ENCODE measurements at places on chromosomes 12 and 14.

DNA sequence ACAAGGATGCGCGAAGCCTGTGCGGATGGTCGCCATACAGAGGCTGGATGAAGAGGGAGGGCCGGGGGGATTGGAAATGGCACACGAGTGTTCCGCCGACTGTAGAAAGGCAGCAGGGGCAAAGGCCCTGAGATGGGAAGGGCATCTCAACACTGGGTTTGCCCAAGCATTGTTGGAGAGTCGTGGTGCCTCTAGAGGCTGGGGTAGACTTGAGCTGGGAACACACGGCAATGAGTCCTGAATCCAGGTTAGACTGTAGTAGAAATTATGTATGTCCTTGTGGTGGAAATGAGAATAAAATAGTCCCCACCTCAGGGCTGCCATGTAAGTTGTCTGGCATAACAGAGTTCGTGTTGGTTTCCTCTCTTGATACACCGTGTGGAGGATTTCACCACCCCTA lies 83.8 kb upstream of the CCND2 start:
- no peak for DNase-seq

DNA sequence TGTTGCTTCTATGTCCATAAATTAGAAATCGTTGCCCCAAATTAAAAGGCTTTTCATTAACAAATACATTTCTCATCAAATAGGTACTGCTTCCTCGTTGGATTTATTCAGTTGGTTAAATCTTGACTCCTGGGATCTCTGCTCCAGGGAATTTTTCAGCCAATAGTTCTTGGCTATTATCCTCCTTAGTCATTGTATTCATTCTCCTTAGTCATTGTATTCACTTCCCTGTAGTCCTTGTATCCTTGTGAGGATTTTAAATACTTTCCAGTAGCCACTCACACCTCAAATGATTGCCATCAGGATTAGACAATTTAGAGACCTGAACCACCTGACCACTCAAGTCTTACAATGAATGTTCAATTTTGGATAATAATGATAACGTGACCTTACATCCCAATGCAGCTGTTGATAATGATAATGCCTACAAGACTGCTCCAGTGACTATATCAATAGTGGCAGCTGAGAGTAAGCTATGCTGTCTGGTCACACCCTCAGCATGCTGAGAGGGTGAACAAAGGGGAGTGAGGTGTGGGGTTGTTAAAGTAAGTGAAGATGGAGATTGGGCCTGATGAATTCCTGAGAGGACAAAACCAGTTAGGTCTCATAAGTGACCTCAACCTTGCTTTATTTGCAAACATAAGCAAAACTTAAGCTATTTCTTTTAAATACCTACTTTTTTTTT lies 193.7 kb upstream of the RTL1 start:
- no peak for DNase-seq

GRCh38 chr12:47835006-47835830 lies 15.5 kb upstream of the HDAC7 start:
- DNase-seq = no peak

DNA sequence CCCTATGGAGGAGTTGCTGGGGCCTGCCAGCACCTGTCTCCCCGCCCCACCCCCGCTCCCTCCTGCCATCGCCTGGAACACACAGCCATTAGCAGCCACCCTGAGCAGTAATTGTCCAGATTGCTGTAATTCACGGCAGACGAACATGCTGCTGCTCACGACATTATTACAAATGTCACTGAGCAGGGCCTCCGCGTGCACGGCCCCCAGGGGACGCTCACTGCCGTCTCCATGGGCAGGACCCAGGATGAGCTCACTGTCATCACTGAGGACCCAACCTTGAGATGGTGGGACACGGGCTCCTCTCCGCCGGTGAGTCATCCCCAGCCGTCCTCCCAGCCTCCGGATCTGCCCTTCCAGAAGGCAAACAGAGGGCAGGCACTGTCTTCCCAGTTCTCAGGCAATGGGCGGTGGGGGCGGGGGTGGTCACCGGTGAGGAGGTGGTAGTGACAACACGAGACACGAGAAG lies 100.4 kb downstream of the RFLNA start:
- DNase-seq = no peak
